Left ventricle myocardium inferior (tissue), 1 donor: ENCODE measurements at places on chromosomes 5 and 9.

DNA sequence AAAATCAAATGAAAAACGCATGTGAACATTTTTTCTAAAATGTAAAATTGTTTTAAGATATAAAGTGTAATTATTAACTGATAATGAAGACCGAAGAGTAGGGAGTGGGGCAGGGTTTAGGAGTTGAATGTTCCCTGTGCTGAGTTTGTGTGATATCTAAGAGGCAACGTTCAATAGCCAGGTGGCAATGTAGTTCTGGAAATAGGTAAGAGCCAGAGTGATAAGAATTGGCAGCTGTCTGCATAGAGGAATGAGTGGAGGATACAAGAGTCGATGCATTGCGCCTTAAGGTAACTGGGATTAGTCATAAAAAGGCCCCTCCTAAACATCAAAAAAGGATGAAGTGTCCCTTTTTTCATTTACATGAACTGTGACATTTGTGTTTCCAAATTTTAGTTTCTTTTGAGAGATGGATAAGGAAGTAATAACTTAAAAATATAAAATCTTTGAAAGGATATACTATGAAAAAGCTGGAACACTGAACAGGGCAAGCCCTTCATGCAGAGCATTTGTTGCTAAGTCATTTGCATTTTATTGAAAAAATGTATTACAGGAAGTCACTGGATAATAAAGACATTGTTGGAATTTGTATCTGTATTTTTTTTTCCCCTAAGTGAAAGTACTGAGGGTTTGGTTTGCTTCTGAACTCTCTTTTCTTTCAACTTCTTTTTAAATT is 659.3 kb downstream of the ACTL7B start:
- no peak for DNase-seq

DNA sequence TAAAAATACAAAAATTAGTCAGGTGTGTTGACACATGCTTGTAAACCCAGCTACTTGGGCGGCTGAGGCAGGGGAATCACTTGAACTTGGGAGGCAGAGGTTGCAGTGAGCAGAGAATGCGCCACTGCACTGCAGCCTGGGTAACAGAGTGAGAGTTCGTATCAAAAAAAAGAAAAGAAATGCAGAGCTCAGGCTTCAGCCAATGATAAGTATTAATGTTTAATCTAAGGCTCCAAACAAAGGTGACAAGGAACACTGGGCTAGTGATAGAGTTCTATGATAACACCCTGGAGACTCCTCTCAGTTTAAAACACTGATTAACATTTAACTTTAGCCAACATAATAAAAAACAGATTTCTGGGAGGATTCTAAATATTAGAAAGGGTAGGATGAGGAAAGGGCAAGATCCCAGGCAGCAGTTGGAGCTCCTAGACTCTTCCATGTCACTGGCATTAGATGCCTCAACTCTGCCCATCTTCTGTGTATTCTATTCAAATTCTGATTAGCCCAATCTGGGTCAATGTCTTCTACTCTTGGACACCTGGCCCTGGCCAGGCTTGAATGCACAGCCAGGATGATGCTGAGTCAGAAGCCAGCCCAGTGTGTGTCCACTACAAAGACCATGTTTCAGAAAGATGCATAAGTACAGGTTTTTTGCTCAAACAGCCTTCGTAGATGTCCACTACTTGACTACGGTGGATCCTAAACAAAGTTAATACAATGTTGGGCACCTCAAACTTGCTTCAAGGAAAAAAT is 91.0 kb upstream of the FAM169A start:
- no peak for DNase-seq

DNA sequence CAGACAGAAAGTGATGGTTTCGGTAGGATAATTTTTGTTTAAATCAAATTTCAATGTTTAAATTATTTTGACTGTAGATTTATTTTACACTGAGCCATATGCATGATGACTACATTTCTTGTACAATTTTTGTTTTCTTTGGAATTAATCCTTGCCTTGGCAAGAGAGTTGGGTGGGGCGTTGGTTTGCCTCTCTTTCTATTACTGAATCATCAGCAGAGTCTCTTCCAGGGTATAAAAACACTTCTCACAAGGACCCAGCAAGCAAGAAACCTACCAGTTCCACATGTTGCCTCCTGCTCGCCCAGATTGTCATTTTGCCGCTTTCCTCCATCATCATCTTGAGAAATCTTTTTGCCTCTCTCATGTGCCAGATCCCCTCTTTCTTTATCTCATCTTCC is 455.0 kb upstream of the DMAC1 start:
- no peak for DNase-seq

DNA sequence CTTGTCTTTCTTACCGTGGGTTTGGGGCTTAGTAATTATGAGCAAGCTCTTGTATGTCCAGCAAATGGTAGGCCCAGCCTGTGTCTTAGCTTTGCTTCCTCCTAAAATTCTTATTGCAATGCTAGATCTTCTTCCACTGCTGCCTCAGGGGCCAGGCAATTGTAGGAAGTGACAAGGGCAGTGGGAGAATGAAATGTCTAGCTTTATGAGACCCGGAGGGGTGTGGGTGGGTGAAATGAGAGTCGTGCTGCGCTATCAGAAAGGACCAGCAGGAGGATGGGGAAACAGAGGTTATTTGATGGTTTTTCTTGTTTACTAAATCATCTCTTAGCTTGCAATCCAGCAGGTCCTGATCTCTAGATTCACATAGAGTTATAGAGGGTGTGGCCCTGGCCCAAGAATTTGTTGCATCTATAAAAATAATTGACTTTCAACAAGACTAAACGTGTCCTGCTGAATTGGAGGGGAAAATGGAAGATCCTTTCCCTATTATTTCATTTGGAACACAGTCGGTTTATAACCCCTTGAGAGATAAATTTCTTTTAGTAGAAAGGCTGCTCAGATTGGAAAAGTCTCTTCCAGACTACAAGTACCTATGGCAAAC is 43.7 kb downstream of the ZNF366 start:
- no peak for DNase-seq

DNA sequence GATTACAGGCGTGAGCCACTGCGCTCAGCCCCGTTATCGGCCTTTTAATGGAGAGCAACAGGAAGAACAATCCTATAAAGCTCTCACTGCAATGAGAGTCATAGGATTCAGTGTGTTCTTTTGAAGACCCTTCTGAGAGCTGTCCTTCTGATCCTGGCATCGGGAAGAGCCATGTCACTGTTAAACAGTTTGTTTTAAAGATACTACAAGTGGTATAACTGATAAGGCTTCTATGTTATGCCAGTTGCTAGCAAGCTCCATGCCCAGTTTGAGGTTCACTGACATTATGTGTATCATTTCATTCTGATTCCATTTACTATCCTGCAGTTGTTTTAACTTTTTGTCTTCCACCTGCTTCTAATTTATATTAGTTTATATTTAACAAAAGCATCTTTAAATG is 55.8 kb downstream of the GNAQ start:
- no peak for DNase-seq

DNA sequence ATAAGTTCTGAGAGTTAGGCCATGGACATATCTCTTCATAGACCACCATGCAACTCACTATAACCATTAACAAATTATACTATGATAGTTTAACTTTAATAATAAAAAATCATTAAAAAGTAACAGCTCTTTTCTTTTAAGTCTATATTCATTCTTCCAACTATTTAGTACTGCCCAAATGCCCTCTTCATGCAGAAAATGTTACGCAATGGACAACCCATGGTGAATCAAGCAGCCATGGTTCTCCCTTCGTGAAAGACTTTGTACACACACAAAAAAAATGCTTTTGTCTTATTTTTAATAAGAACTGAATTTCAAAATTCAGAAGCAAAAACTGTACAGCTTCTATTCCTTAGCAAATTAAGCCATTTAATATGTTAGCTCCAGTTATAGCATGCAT is 401.1 kb downstream of the EFNA5 start:
- no peak for DNase-seq

GRCh38 chr9:128629852-128630545 is 26.6 kb downstream of the DYNC2I2 start:
- no peak for DNase-seq

DNA sequence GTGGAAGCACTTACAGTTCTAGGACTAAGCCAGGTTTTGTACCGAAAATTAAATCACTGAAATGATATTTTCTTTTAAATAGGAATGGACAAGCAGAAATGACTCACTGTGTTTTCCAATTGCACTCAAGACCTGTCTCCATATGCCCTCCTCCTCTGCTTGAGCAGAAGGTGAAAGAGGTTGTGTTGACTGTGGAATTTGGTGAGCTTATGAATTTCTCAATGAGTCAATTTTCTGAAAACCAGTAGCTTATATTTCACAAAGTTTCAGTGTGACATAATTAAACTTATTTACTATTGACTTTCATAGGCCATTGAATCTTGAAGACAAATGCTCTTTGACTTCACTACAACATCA is 249.9 kb downstream of the NPR3 start:
- no peak for DNase-seq

DNA sequence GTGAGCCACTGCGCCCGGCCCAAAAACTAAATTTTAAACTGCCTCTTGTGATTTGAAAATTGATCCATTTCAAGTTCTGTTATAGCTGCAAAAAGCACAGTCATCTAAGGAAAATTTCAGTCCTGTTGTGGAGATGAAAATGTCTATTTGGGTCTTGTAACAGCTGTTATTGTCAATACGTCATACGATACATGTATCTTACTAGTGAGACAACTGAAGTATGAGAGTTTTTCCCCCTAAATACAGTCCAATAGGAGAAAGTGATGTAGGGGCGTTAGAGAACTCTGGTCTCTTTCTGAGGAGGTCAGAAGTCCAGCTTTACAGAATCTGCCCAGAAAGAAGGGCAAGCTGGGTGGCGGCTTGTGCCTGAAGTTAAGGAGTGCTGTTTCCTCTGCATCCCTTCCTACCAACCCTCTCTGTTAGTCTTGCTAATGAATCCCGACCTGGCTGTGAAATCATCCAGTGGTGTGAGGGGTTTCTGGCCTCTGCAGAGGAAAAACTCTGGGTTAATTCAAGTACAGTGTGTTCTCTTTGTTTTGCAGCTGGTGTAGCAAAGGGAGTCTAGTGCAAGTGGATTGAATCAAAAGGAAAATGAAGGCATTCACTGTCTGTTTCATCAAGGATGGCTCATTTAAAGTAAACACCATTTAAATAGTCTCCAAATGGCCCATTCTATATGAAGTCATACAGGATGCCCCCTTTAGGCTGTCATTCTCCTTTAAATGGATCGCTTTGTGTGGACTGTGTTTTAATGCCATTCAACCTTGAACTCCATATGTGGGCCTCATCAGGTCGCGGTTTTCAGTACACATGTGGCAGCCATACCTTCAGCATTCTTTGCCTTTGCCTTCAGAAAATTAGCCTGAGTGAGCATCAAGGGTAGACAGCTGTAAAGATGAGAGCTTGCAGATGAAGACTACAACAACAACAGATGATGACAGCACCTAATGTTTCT is 59.0 kb downstream of the AOPEP start:
- DNase-seq: no peak

GRCh38 chr5:149012350-149012749 is 50.5 kb downstream of the SH3TC2 start:
- DNase-seq: no peak

- DNase-seq: no peak
Measured at GRCh38 chr5:65126542-65127069, 355.1 kb downstream of the ADAMTS6 start.

DNA sequence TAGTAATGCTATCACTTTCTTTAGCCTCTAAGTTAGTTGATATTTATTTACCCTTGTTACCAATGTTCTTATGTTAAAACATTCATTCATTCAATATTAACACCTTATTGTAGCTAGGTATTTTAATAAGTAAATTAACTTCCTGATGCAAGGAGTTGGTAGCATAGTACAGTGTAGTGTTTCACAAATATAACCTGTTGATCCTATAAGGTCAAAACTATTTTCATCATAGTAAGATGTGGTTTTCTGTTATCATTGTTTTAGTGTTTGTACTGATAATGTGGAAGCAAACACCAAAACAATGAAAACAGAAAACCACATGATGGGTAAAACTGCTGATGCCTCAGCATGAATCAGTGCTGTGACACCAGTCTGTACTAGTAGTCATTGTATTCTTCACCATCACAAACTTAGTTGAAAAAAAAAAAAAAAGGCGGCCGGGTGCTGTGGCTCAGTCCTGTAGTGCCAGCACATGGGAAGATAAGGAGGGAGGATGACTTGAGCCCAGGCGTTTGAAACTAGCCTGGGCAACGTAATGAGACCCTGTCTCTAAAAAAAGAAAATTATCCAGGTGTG is 36.5 kb downstream of the ZCCHC7 start:
- no peak for DNase-seq

DNA sequence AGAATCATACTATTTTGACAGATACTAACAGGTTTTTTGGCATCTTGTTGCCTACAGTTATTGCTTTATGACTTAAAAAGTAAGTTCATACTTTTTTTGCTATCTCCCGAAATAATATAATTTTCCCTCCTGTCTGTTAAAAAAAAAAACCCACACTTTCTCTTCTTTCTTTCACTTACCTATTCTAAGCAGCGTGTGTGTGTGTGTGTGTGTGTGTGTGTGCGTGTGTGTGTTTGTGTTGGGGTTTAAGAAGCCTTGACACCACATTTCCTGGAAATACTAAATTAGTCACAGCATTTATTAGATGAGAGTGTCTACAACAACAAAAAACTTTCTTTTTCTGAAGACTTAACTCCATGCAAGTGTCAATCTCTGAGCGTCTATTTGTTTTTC is 12.4 kb downstream of the TNFAIP8 start:
- no peak for DNase-seq

DNA sequence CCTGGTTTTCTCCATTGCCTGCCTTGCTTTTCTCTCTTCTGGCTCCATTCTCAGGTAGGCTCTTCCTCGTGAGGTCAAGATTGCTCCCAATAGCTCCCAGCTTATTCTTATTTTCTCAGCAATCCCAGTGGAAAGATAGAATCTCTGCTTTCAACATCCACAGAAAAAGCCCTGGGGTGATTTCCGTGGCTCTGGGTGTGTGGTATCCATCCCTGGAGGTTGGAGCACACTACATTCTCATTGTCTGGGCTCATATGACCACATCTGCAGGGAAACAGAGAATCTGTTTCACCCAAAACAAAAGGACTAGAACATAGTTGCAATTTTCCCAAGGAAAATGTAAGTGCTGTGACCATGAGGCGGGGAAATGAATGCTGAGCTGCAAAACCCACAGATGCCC is 236.0 kb downstream of the TENT4A start:
- DNase-seq: no peak

GRCh38 chr9:129285382-129285781 is 107.3 kb upstream of the IER5L start:
- no peak for DNase-seq

DNA sequence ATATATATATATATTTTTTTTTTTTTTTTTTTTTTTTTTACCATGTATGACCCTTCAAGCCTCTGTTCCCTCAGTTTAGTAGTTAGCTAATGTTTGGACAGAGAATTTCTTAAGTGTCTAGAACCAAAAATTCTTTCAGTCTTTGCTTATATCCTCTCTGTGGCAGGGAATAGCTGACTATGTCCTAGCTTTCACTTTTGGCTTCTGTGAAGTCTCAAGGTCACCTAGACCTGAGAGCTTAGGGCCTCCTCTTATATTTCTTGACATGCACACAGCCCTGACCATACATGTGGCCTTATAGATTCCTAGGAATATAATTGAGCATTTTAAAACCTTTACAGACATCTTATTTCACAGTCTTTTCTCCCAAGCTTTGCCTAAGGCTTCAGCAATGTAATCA is 930.8 kb upstream of the CDH9 start:
- no peak for DNase-seq

- peak; percentile 8 for DNase-seq
Measured at GRCh38 chr9:136831002-136831719, 11.1 kb upstream of the AJM1 start.
